GM12892 (cell line): ENCODE measurements at places on chromosomes 3 and 15.

DNA sequence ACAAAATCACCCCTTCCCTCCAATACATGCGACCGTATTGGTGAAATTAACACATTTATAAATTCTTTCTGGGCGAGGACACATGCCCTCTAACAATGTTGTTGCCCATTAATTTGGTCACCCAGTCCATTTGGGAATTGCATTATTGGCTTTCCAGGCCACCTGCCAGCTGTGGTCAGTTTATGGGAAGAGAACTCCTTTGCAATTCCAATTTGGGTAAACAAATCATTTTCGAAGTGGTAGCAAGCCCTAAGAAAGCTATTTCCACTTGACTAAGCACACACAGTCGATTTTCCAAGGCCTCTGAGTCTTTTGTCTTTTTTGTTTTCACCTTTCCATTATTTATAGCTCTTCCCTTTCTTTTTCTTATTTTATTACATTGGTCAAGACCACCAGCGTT is 362.3 kb upstream of the RGMA start:
- no peak for DNase-seq

DNA sequence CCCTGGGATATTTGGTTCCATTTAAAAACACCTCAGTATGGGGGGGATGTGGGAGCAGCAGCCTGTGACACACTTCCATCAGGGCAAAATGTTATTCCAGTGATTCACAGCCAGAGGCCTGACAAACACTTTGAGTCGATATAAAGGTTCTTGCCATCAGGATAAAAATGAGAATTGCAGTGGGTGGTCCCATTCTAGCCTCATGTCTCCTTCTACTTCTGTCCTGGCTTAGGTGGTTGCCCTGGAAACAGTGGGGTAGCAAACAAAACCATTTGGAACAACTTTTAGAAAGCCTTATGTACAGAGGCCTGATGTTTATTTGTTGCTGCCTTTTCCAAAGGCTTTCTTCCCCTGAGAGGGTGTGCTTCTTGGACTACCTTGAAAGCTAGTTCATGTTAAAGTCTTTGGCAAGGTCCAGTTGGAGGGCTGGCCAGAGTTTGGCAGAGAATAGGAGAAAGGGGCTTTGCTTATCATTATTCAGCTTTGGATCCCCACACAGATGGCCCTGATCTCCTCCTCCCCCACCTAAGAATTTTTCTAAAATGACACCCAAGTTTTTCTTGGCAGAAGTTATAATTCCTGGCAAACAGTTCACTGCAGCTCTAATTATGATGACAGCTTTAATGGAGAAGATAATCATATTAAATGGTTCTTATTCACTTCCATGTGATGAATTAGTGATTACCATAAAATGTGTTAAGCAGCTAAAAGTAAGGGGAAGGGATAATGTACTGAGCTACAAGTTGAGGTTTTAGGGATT is 84.2 kb upstream of the ZNF280D start:
- DNase-seq = no peak

DNA sequence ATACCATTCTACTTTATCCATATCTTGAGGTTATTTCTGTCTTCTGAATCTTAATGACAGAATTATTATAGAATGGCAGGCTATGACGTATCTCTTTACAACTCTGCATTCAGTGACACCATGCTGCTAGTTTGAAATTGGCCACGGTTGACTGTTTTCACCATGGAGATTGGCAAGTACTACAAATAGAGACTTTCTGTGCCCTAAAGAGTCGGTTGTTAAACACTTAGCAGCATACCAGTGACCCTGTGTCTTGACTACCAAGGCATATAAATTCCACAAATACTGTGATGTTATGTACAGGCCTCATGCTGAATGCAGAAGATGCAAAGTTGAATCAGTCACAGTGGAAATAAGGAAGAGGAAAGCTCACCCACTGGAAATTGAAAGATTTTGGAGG is 67.0 kb upstream of the CADPS start:
- DNase-seq = no peak

- no peak for DNase-seq
Observed at GRCh38 chr15:85621094-85621493, 173.6 kb downstream of the KLHL25 start.

GRCh38 chr3:185549122-185549521 is 3.3 kb downstream of the LIPH start:
- DNase-seq = no peak

DNA sequence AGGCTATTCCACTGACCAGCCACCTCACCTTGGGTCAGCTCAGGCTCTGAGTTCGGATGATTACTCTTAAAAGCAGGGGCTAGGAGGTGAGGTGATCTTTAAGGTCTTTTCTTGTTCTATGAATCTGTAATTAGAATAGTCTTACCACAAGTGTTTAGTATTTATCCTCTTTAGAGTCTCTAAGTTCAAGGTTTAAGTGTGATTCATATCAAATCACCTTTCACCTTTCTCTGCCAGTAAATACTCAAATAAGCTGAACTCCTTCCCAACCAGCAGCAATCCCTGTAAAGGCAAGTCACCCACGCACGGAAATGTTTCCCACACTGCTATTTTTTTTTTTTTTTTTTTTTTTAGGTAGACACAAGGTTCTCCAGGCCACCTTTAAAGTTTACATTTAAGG is 14.5 kb upstream of the TMEM44 start:
- DNase-seq = no peak

GRCh38 chr15:62087671-62088352 is 21.0 kb downstream of the C2CD4A start:
- DNase-seq = no peak

GRCh38 chr3:54935869-54936268 is 8.0 kb upstream of the LRTM1 start:
- DNase-seq = no peak

DNA sequence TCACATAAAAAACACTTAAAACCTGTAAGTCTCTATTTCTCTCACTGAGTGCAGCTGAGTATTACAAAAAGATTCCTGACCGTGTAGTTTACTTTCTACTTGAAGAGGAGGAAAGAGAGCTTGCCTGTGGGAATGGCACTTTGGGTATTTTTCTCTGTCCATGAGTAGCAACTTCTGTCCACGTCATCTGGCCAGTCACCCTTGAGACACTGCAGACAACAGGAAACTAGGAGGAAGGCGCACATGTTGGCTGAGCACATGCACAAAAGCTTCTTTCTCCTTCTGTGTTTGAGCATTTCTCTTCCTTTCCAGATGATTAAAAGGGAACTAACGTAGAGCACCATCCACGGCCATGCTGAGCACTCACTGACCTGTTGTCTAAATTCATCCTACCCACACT is 19.7 kb downstream of the STARD5 start:
- no peak for DNase-seq

DNA sequence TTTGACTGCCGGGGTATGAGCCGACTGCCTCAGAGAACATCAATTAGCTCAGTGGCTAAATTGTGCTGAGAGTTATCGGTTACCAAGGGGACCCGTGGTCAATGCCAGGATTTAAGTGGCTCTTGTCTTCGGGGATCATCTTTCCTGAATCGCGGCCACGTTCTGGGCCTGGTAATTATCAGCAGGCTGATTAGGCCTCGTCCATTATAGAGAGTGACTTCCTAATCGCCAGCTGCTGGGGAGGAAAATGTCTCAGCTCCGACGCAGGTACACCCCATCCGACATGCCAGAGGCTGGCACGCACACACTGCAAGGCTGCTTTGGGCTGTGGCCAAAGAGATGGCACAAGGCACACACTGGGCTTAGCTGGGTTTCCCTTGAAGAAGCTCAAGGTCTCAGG is 10.6 kb downstream of the TRH start:
- no peak for DNase-seq

DNA sequence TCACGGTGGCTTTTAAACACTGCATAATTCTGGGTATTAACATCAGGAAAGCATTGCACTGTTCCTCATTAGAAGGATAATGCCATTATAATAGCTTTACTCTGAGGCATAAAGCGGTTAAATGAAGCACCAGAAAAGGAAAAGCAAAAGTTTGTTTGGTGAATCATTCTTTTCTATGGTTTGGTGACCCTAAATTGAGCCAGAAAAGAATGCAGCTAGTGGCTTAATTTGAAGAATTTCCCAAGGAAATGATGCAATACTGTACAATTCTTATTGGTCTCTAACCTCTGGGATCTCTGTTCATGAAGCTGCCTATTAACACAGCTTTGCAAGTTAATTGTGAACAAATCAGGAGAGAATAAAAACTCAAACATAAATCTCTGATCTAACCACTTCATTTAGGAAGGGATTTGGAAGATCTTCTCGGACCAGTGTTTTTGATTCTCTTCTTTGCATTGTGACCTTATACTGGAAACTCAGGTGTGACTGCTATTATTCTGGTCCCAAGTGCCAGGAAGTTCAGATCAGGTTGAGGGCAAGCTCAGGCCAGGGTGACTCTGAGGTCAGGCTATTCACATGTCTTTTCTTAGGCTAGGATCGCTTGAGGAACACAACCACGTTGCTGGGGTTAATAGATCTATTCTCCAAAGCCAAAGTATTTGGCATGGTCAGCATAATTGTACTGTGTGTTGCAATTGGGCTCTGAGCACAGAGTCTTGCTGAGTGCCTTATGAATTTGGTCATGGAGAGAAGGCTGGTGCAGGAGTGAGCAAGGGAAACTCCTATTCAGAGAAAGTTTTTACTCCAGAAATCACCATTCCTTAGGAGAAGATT is 11.3 kb upstream of the DLG1 start:
- no peak for DNase-seq

DNA sequence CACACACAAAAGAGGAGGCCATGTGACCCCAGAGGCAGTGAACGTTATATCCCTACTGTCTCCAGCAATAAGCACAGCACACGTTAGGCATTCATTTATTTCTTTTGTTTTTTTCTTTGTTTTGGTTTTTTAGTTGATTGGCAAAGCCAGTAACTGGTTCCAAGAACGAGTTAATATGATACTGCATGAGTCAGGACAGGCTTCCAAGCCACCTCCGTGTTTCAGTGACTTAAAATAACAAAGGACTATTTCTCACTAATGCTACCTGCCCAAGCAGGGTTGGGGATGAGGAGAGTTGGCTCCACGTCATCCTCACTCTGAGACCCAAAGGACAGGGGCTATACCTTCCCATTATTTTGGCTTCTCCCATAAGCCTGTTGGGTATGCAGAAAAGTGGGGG is 130.5 kb downstream of the ST8SIA2 start:
- no peak for DNase-seq

GRCh38 chr15:58852347-58852746 is 81.1 kb downstream of the SLTM start:
- no peak for DNase-seq

DNA sequence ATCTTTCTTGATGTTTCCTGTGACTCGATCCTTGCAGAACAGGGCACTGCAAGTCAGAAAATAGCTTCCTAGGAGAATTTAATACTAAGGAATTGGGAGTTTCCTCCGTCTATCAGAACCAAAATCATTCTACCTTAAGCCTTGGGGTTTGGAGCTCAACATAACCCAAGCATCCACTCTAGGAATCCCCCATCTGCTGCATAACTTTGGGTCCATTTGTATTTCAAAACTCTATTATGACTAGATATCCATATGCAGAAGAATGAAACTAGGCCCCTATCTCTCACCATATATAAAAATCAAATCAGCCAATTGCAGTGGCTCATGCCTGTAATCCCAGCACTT is 61.7 kb upstream of the AKAP13 start:
- DNase-seq = no peak

- DNase-seq = no peak
Observed at GRCh38 chr3:143081844-143082778, 37.5 kb upstream of the CHST2 start.

DNA sequence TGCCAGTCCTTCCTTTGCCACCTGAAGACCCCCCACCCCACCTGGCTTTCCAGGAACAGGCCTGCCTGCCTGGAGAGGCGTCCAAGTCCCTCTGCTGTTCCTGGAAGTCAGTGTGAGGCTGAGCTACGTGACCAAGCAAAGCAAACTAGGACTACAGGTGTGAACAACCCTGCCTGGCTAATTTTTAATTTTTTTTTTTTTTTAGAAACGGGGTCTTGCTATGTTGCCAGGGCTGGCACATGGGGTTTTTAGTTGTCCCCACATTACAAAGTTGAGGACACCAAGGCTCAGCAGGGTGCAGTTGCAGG is 17.4 kb downstream of the HEMK1 start:
- no peak for DNase-seq

DNA sequence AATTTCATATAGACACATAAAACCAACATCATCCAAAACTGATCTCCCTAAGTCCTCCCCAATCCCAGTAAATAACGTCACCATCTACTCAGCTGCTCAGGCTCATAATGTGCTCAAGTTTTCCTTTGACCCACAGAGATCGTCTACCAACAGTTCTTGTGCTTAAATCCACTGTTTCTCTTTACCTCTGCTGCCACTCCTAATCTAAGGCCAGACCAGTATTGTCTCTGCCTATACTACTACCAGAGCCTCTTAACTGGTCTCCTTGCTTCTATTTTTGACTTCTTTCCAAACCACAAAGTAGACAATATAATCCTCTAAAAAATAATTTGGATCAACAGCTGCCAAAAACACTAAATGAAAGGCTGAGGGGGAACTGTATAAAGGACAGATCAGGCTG is 65.3 kb downstream of the CLASP2 start:
- no peak for DNase-seq

GRCh38 chr3:23537101-23537551 is 268.6 kb upstream of the UBE2E1 start:
- DNase-seq = no peak

- DNase-seq = no peak
Observed at GRCh38 chr3:1571736-1572135, 478.9 kb downstream of the CNTN6 start.

DNA sequence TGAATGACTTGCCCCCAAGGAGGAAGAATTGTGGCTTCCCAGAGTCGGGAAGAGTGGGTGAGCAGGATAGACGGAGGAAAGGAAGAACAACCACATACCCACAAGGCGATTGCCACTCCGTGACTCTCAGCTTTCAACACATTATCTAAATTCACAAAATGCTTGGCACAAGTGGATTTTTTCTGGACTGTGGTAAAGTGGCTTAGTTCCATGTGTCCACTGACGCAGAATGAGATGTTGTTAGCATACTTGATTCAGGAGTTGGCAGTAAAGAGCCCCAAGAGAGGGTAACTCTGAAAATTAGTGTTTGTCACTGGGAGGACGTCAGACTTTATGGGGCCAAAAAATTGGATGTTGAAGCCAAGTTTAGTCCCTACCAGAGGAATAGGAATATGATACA is 198.8 kb upstream of the CTNNB1 start:
- DNase-seq = no peak

DNA sequence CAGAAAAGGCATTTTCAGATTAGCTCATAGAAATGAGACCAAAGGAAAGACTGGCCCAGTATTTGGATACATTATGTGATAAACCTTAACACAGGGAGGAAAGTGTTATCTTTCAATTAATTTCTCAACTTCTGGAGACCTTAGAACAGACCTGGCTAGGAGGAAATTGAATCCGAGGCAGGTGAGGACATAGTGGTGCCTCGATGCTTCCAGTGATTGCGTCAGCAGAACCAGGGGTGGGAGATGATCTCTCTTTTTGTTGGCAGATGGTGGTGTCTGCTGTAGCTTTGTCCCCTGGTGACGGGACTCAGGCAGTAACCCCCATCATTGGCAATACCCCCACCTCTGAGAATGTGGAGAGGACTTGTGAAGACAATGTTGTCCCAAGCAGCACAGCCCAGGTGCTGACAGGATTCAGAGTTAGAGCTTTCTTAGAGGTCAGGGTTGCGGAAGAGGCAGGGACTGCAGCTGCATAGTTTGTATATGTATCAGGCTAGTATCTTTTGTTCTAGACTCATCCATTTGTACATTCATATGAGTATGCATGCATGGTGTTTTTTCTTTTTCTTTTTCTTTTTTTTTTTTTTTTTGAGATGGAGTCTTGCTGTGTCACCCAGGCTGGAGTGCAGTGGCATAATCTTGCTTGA is 27.9 kb upstream of the MUC20 start:
- DNase-seq = no peak

- no peak for DNase-seq
Observed at GRCh38 chr3:175778994-175779393, 919.9 kb downstream of the NAALADL2 start.

GRCh38 chr3:69161587-69162307 is 39.4 kb upstream of the LMOD3 start:
- DNase-seq = peak; percentile 21
